Small intestine (tissue), 16 donors: ENCODE measurements at places on chromosomes 7 and 10. TPM values are rescaled to one million over a fixed set of nuclear protein-coding genes. Genes with fewer than 3 reads are reported as not detected.

DNA sequence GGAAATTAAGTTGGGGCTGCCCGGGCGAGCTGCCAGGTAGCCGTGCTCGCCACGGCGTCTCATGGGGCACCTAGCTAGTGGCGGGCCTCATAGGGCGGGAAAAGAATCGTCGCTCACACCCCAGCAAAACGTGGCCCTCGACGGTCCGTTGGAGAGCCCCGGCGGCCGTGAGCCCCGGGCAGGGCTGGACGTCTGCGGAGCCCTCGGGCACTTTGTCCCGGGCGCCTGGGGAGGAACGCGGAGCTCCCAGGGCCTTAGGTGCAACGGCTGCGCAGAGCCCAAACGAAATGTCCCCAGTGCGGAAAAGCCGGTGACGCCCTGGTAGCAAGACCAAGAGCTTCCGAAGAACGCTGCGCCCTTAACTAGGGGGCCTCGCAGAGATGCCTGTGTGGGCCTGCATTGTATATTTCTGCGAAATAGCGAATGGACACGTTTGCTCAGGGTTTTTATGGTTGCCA, 866 bp upstream of the SFMBT2 start:
- H3K27me3 ChIP-seq: peaks cover 7% of the 10 kb centered on the region
- H3K36me3 ChIP-seq: no peaks in the 10 kb centered on the region
- H3K27ac ChIP-seq: peak overlapping the region; percentile 45

GRCh38 chr7:39217783-39218182, 240.1 kb downstream of the POU6F2 start:
- H3K27ac ChIP-seq: no peak overlapping the region
- DNase-seq: no peak
- H3K27me3 ChIP-seq: peaks cover 2% of the 10 kb centered on the region

- H3K4me3 ChIP-seq: no peak overlapping the region
- no peaks in the 10 kb centered on the region for H3K36me3 ChIP-seq
- peak; percentile 56 for DNase-seq
- peak overlapping the region; percentile 63 for H3K27ac ChIP-seq
- H3K4me1 ChIP-seq: no peaks in the 10 kb centered on the region
- H3K27me3 ChIP-seq: no peaks in the 10 kb centered on the region
Measured at GRCh38 chr7:25359471-25360059, 131.3 kb upstream of the NPVF start.

- H3K4me3 ChIP-seq: peak overlapping the region; percentile 13
- no peaks in the 10 kb centered on the region for H3K36me3 ChIP-seq
- no peaks in the 10 kb centered on the region for H3K27me3 ChIP-seq
- no peak overlapping the region for H3K27ac ChIP-seq
Measured at GRCh38 chr10:92122941-92123450, 167.9 kb downstream of the CPEB3 start.

GRCh38 chr7:140537750-140538482, 58.6 kb upstream of the MKRN1 start:
- H3K36me3 ChIP-seq: peaks cover 30% of the 10 kb centered on the region
- no peak overlapping the region for H3K27ac ChIP-seq

DNA sequence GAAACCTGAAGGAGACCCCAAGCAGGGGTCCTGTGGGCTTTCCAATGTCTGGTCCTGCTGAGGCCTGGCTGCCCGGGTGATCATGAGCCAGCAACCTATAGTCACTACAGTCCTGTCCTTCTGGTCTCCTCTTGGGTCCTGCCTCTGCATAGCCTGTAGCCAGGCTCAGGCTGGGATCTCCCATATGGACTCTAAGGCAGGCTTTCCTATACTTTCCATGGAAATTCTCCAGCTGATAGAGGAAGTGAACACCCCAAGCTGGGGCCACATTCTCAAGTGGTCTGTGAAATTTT, 26.4 kb downstream of the ANXA8 start:
- no peaks in the 10 kb centered on the region for H3K27me3 ChIP-seq
- H3K4me1 ChIP-seq: no peaks in the 10 kb centered on the region
- no peaks in the 10 kb centered on the region for H3K36me3 ChIP-seq
- H3K4me3 ChIP-seq: no peak overlapping the region

GRCh38 chr10:86292462-86293395, 73.9 kb downstream of the GRID1 start:
- H3K36me3 ChIP-seq: no peaks in the 10 kb centered on the region
- no peaks in the 10 kb centered on the region for H3K4me1 ChIP-seq
- H3K27ac ChIP-seq: no peak overlapping the region
- no peak for DNase-seq

GRCh38 chr7:70322856-70323255, 724.6 kb downstream of the AUTS2 start:
- no peak overlapping the region for H3K4me3 ChIP-seq
- no peak overlapping the region for H3K27ac ChIP-seq

The C10orf53 gene
- not detected for polyA plus RNA-seq

The NKX2-3 gene
- 10.0 TPM for polyA plus RNA-seq

The KCNIP2 gene
- 14.9 TPM for polyA plus RNA-seq

The MAD1L1 gene
- 19.9 TPM for polyA plus RNA-seq

The SFMBT2 gene
- polyA plus RNA-seq: 1.6 TPM
